ENCODE measurements at places on chromosomes 13 and 19.
A peak's percentile ranks its signal among the peaks of the same experiment; 100 is the strongest.

DNA sequence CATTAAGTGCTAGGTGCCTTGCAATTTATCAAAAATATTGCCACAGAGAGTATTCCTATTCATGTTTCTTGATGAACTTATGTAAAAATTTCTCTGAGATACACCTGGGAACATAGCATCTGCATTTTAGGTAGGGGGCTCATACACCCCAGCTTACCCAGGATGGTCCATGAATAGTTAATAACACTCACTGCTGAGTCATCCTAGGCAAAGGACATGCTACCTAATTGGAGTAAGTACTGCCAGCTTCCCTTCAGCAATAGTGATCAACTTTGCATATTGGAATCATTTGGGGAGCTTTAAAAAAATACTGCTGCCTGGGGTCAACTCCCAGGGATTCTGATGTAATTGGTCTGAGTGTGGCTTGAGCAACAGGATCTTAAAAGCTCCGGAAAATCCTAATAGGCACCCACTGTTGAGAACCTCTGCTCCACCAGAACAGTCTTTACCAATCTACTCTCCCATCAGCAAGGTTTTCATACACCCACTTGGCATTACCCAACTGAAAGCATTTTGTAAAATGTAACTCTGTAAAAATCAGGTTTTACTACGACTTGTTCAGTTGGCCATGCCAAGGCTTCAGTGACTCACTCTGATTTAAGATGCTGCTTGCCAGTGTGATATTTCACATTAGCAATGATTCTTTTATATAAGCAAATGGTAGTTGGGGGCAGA is 67.2 kb upstream of the FNDC3A start:
- DNase-seq, result no peak

GRCh38 chr19:52993342-52994178 is 20.2 kb upstream of the ERVV-1 start:
- peak; percentile 57 for DNase-seq

GRCh38 chr13:21435687-21436151 is 23.4 kb downstream of the ZDHHC20 start:
- DNase-seq, result no peak

GRCh38 chr13:21674490-21675009 is 3.7 kb downstream of the FGF9 start:
- no peak for DNase-seq

DNA sequence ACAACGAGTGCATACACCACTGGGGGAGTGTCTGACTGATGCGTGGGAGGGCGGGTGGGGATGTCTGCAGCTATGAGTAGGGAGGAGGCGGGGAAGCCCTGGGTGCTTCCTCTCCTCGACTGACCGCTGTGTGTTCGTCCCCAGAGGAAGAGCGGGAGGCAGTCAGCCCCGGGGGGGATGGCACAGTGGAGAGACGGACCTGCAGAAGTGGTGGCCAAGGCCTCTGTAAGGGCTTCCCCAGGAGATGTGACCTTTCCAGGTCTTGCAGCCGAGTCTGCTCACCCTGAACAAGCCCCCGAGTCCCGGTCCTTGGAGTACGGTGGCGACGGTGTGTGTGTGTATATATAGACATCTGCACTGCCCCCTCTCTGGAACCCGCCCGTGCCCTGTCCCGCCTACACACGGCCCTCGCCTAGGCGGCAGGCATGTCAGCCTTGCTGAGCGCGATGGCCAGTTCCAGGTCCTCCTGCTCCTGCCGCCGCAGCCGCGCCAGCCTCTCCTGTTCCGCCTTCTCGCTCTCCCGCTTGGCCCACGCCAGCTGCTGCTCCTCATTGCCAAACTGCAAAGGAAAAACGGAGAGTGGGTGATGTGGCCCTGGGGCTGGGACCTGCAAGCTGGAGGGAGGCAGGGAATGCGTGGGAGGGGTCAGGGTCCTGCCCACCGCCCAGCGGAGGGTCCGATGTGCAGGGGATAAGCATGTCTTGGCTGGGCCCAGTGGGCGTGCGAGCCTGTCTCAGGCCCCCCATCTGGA is 30.8 kb downstream of the KLF2 start:
- DNase-seq, result no peak

- DNase-seq, result no peak
These were observed 32.9 kb downstream of the TSKS start for GRCh38 chr19:49730166-49730565.

DNA sequence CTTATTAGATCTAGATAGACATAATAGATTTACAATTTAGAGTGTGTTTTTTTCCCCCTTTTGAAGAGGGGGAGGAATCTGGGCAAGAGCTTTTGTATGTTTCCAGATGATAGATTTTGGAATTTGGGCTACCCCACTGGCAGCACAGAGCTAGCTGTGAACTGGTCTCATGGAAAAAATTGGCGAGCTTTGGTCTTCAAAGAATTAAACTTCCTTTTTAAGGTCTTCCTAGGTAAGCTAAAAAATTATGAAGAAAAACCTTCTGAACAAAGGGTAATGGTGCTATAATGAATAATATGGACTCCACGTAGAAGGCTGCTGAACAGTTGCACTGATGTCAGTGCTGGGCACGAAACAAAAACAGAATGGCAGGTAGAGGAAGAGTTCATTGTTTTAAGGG is 109.3 kb downstream of the ZIC5 start:
- DNase-seq, result no peak

GRCh38 chr13:94169454-94170144 is 309.9 kb downstream of the DCT start:
- DNase-seq, result no peak

DNA sequence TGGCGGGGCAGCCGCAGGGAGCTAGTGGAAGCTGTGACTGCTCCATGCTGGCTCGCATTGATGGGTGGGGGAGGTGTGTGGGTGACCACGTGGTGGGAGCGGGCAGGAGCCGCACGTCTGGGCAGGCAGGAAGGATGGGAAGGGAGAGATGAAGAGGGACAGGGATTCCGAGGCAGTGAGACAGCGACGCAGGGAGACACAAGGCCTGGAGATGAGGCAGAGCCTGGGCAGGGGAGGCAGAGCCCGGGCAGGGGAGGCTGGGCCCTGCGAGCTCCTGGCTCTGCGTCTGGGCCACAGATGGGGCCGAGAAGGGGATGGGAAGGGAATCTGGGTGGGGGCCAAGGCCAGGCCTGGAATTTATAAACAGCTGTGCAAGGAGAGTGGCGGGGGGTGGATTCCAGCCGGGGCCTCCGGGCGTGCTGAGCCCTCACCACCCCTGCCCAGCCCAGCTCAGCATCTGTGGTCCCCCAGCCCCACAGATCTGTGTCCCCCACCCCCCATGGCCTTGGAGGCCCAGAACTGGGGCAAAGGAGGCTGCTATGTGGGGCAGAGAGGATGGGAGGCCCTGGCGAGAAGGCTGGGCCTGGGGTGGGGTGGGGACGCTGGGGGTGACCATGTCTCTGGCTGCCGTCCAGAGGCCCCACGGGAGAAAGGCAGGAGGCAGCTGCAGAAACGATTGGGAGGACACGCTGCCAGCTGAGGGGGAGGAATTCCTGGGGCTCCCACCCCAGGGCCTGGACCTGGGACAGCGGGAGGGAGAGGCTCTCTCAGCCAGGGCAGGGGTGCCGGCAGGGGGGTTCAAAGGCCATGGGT is 6.0 kb downstream of the EHD2 start:
- no peak for DNase-seq

DNA sequence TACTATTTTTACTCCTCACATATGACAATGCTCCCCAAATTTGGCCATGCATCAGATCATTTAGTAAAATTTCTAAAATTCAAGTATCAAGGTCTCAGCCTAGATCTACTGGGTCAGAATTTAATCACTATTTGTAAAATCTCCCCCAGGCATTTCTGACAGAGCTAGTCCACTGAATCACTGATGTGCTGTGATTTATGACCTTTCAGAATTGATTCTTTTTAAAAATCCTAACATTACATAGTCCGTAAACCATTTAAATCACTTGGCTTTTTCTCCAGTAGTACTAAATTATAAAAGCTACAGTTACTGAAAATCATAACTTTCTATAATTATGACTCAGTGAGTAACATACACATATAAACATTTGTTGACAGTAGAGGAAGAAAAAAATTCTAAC is 92.8 kb upstream of the RAP2A start:
- no peak for DNase-seq

DNA sequence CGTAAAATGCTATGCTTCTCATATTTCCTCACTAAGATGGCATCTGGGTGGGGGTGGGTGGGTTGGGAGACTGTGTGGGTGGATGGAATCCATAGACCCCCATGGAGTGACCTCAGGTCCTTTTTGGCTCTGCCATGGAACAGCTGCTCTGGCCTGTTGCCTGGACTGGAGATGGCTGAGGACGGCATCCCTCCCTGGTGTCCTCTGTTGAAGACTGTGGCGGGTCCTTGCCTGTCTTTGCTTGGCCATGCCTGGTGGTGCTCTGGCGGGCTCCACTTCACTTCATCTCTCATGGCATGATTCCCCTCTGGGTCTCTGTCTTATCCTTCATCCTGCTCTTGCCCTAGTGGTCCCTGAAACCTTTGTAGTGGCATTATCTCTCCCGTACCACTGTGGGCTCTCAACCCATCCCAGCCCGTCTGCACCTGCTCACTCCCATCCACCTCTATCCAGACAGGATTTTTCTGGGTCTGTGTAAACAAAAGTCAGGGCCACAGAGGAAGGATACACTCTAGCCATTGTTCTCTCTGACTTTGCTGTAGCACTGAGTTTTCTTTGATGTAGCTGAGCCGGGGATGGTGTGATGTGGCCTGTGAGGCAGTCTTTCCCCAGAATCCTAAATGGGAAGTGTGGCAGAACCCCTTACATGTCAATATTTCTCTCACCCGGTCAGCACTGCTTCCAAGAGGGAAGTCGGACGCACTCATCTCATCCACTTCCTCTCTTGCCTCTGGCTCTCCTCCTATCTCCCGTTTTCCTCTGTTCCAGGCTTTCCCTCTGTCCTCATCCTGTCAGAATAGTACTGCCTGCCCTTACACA is 36.1 kb downstream of the WDFY2 start:
- no peak for DNase-seq

GRCh38 chr13:79393564-79394249 is 12.3 kb downstream of the RBM26 start:
- no peak for DNase-seq

DNA sequence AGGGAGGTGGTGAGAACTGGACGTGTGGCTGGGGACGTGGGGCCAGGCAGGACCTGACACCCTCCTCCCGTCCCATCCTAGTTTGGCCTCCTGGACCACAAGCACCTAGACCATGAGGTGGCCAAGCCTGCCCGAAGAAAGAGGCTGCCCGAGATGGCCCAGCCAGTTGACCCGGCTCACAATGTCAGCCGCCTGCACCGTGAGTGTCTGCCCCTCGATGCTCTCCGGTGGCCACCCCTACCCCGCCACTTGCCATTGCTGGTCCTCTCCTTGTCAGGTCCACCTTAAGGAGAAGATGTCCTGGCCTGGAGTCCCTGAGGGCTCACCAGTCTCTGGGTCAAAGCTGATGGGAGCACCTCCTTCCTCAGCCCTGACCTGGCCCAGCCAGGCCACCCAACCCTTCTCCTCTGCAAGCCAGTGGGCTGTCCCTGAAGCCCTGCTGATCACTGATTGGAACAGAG is 2.2 kb downstream of the ANGPTL4 start:
- no peak for DNase-seq

GRCh38 chr19:9467161-9467560 is 31.3 kb downstream of the ZNF560 start:
- DNase-seq, result no peak

- no peak for DNase-seq
These were observed 14.6 kb downstream of the N4BP2L1 start for GRCh38 chr13:32413284-32413683.

GRCh38 chr19:39297931-39298634 is 1.9 kb downstream of the IFNL1 start:
- peak; percentile 22 for DNase-seq

DNA sequence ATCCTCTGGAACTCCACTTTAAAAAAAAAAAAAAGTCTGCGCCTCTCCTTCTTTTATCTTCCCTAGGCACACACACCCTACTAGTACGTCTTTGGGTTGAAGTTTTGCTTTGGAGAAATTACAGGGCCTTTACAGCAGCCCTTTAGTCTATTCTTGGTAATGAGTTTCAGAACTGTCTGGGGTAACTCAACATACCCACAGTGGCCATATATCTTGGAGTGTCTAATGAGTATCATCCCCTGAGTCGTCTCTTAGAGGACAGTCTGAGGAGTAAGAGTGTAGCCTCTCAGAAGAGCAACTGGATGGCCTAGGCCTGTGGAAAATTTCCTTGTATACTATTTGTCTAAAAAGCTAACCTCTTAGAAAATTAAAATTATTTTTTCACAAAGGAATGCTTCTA is 6.1 kb upstream of the ZNF681 start:
- DNase-seq, result no peak

- no peak for DNase-seq
These were observed 6.0 kb downstream of the PEX11G start for GRCh38 chr19:7482584-7483439.

GRCh38 chr19:31885280-31885853 is 460.0 kb upstream of the ZNF507 start:
- no peak for DNase-seq

DNA sequence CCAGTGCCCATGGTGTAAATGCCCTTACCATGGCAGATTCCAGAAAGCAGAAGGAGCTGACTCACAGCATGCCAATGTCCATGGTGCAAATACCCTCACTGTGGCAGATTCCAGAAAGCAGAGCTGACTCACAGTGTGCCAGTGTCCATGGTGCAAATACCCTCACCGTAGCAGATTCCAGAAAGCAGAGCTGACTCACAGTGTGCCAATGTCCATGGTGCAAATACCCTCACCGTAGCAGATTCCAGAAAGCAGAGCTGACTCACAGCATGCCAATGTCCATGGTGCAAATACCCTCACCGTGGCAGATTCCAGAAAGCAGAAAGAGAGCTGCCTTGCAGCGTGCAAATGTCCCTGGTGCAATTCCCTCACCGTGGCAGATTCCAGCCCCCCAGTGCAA is 163.8 kb upstream of the SOX1 start:
- no peak for DNase-seq

GRCh38 chr13:112655913-112656312 is 33.9 kb upstream of the ATP11A start:
- no peak for DNase-seq

DNA sequence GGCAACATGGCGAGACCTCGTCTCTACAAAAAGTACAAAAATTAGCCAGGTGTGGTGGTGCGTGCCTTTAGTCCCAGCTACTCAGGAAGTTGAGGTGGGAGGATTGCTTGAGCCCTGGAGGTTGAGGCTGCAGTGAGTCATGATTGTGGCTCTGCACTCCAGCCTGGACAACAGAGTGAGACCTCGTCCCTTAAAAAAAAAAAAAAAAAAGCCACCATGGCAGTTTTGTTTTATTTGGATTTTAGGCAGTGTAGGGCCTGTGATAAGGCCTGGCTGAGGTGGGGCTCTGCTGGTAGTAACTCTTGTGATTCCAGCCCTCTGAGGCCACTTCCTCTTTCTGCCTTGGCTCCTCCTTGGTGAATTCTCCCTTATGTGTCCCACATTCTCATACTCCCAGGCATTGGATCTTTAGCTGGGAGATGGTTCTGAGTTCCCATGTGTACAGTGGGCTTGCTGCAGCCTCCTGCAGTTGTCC is 39.2 kb downstream of the GATAD2A start:
- DNase-seq, result peak; percentile 12

Data from GDM1 (cell line).